ENCODE measurements at places on chromosomes 2 and 18. TPM values are rescaled to one million over a fixed set of nuclear protein-coding genes. Genes with fewer than 3 reads are reported as not detected.

ASPRV1 gene
- 0.22 TPM for polyA plus RNA-seq

ALK gene
- not detected for polyA plus RNA-seq

ALPG gene
- polyA plus RNA-seq: not detected

HSPD1 gene
- 73.2 TPM for polyA plus RNA-seq

CNGA3 gene
- polyA plus RNA-seq: not detected

TEX51 gene
- not detected for polyA plus RNA-seq

FTCDNL1 gene
- polyA plus RNA-seq: 0.19 TPM

IL1A gene
- polyA plus RNA-seq: 0.25 TPM

ALKAL2 gene
- polyA plus RNA-seq: not detected

FBXO15 gene
- polyA plus RNA-seq: not detected

CPLX4 gene
- polyA plus RNA-seq: not detected

RUFY4 gene
- polyA plus RNA-seq: not detected

RAB17 gene
- polyA plus RNA-seq: 0.41 TPM

DTYMK gene
- polyA plus RNA-seq: 61.6 TPM

Measured in endothelial cell of umbilical vein (primary cell).